ENCODE measurements at places on chromosomes 5 and 9. TPM values are rescaled to one million over a fixed set of nuclear protein-coding genes. Genes with fewer than 3 reads are reported as not detected.
A peak's percentile ranks its signal among the peaks of the same experiment; 100 is the strongest.

DNA sequence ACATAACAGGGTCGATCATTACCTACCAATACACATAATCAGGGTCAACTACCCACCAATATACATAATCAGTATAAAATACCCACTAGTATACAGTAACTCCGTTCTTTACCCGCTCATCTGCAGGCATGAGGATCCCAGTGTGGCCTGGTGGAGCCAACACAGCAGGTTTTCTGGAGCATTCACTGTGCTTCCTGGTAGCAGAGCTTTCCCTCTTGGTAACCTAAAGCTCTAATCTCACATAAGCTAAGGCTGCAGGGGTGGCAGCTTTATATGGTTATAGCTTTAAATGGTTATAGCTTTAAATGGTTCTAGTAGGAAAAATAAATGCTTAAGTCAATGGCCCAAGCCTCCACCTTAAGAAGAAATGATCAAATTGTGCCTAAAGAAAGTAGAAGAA, 11.9 kb downstream of the LCN1 start:
- no peak overlapping the region for H3K27ac ChIP-seq
- H3K4me1 ChIP-seq = no peaks in the 10 kb centered on the region
- no peak for DNase-seq
- H3K36me3 ChIP-seq = no peaks in the 10 kb centered on the region
- H3K4me3 ChIP-seq = no peak overlapping the region
- H3K27me3 ChIP-seq = peaks cover 26% of the 10 kb centered on the region

Gene LHFPL2
- total RNA-seq = 17.9 TPM

GRCh38 chr9:127734247-127734746, 797 bp downstream of the TOR2A start:
- peaks cover 11% of the 10 kb centered on the region for H3K4me1 ChIP-seq
- H3K4me3 ChIP-seq = peak overlapping the region; percentile 95
- peak overlapping the region; percentile 64 for H3K27ac ChIP-seq

DNA sequence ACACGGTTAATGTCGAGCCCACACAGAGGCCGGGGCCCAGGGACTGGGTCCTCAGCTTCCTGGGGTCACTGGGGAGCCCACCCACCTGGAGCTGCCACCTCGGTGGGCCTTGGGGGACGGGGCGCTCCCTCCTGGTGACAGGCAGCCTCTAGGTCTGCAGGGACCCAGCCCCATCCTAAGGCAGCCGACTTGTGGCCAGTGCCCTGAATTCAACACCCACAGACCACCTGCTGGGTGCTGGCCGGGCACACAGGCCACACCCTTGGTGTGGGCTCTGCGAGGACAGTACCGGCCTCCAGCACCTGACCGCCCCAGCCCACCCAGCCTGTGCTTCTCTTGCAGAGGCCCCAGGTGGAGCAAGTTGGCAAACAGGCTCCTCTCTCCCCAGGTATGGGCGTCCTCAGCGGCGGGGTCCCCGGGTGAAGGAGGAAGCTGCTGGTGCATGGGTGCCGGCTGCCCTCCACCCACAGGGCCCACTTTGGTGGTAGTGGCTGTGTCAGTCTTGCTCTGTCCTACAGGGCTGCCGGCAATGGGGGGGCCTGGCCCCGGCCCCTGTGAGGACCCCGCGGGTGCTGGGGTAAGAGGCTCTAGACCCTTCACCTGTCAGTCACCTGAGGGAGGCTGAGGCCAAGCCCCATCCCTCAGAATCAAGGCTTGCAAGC, 8.3 kb downstream of the ENTPD8 start:
- no peak overlapping the region for H3K4me3 ChIP-seq
- H3K27me3 ChIP-seq = no peaks in the 10 kb centered on the region
- no peaks in the 10 kb centered on the region for H3K4me1 ChIP-seq
- no peaks in the 10 kb centered on the region for H3K36me3 ChIP-seq
- H3K27ac ChIP-seq = no peak overlapping the region
- no peak for DNase-seq

GRCh38 chr9:136847088-136847825, 2.0 kb upstream of the PHPT1 start:
- H3K27me3 ChIP-seq = peaks cover 13% of the 10 kb centered on the region
- peak overlapping the region; percentile 87 for H3K27ac ChIP-seq
- peak overlapping the region; percentile 94 for H3K4me3 ChIP-seq
- H3K36me3 ChIP-seq = no peaks in the 10 kb centered on the region
- no peak for DNase-seq
- no peaks in the 10 kb centered on the region for H3K4me1 ChIP-seq

Data from type B pancreatic cell (in vitro differentiated cells).